Renal cortical epithelial cell (primary cell): ENCODE measurements at places on chromosomes 3 and 15. TPM values are rescaled to one million over a fixed set of nuclear protein-coding genes. Genes with fewer than 3 reads are reported as not detected.

Gene CP
- 2.4 and 85.8 TPM in 2 replicates for total RNA-seq

Gene AADACL2
- not detected in 2 replicates for total RNA-seq

Gene AMT
- total RNA-seq, result 0.52 and 0.85 TPM in 2 replicates

Gene UBE2E1
- 98.2 and 285 TPM in 2 replicates for total RNA-seq

Gene SEMA3G
- 0.05 and 0.17 TPM in 2 replicates for total RNA-seq

Gene ITGA11
- under 0.01 and 9.2 TPM in 2 replicates for total RNA-seq

Gene ARRDC4
- total RNA-seq, result 37.9 and 293 TPM in 2 replicates

Gene GADL1
- total RNA-seq, result not detected in 2 replicates

Gene ZNF860
- 3.3 and 8.6 TPM in 2 replicates for total RNA-seq

Gene EXOG
- 6.9 and 11.4 TPM in 2 replicates for total RNA-seq

Gene CMTM8
- total RNA-seq, result 1.6 and 2.6 TPM in 2 replicates

Gene CCDC13
- 0.17 and 2.8 TPM in 2 replicates for total RNA-seq

Gene AP3B2
- total RNA-seq, result 0.17 and 1.5 TPM in 2 replicates

Gene CLDN16
- 30.2 and 41.8 TPM in 2 replicates for total RNA-seq

Gene OGG1
- total RNA-seq, result 6.1 and 11.9 TPM in 2 replicates

Gene PLSCR5
- total RNA-seq, result not detected in 2 replicates

Gene STRC
- total RNA-seq, result 0.05 TPM in 1 of 2 replicates, not detected in the other

Gene LARP6
- 28.3 and 37.0 TPM in 2 replicates for total RNA-seq

Gene CPN2
- 0.05 TPM in 1 of 2 replicates, not detected in the other for total RNA-seq

Gene EFCAB12
- 0.50 TPM in 1 of 2 replicates, not detected in the other for total RNA-seq

Gene TMCO5A
- not detected in 2 replicates for total RNA-seq

Gene NR1I2
- total RNA-seq, result 0.20 TPM in 1 of 2 replicates, not detected in the other

Gene BCHE
- total RNA-seq, result 1.9 and 3.5 TPM in 2 replicates

Gene C2CD4B
- 0.17 and 0.70 TPM in 2 replicates for total RNA-seq

Gene RBP2
- not detected in 2 replicates for total RNA-seq

Gene PML
- total RNA-seq, result 56.8 and 234 TPM in 2 replicates

Gene ZNF385D
- 1.0 TPM in 1 of 2 replicates, not detected in the other for total RNA-seq

Gene MUC20
- total RNA-seq, result 1.1 and 4.7 TPM in 2 replicates
